NCI-H774 (cell line): ENCODE measurements at places on chromosomes 6 and 20.

GRCh38 chr6:30778001-30778635 is 33.8 kb upstream of the IER3 start:
- DNase-seq: no peak

GRCh38 chr20:59004493-59004762 is 2.6 kb downstream of the CTSZ start:
- DNase-seq: no peak

DNA sequence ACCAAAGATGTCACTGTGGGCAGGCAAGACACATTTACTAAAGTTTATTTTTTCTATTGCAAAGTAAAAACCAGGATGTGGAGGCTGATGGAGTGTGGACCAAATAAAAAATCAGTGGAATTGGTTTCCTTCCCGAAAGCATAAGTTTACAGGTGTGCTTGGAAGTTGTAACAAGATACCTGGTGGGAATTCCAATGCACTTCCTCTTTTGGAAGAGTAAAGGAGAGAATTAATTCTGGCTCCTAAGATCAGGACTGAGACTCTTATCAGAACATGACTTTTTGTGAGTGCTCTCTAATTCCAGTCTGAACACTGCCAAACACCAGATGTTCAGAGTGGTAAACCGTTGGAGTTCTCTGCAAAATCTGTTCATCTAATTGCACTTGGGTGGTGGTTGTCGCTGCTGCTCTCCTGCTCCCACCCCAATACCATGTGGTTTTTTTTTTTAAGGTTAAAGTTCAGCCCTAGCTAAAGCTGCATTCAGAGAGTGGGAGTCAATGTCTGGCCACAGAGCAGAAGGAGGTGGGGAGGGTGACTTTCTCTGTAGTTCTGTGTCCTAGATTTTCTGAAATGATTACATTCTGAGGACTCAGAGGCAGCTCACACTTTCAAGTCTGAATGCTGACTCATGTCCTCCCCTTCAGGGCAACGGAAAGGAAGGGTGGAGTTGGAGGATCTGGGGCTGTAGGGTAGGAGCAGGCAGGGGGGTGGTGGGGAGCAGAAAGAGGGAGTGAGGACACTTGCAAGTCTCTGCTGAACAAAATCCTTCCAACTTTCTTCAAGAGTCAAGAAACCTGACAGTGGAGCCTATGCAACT is 275.8 kb upstream of the PRDM1 start:
- DNase-seq: no peak

DNA sequence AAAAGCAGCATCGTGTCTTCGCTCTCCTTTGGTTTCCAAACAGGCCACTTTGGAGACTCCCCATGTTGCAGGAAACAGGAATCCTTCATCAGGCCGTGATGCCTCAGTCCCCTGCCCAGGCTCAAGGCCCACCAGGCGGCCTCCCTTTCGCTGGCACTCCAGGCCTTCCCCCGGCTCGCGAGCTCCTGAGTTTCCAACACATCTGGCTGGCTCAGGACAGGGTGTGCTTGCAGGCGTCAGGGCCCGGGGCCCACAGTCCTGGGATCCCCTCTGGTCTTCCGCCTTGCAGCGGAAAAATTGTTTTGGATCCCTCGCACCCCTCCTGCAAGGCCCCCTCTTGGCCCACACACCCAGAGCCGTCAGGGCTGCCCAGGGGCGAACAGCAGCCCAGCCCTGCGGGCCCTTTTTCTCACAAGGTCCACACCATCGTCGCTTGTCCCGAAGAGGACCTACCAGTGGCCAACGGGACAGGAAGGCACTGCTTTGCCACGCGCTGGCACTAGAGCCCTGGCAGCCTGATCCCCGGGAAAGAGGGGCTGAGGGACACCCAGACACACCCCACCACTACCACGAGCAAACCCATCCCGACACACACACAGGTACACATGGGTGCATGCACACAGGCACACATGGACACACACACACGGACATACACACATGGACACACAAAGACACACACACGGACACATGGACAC is 1930.9 kb upstream of the DEFB115 start:
- no peak for DNase-seq

DNA sequence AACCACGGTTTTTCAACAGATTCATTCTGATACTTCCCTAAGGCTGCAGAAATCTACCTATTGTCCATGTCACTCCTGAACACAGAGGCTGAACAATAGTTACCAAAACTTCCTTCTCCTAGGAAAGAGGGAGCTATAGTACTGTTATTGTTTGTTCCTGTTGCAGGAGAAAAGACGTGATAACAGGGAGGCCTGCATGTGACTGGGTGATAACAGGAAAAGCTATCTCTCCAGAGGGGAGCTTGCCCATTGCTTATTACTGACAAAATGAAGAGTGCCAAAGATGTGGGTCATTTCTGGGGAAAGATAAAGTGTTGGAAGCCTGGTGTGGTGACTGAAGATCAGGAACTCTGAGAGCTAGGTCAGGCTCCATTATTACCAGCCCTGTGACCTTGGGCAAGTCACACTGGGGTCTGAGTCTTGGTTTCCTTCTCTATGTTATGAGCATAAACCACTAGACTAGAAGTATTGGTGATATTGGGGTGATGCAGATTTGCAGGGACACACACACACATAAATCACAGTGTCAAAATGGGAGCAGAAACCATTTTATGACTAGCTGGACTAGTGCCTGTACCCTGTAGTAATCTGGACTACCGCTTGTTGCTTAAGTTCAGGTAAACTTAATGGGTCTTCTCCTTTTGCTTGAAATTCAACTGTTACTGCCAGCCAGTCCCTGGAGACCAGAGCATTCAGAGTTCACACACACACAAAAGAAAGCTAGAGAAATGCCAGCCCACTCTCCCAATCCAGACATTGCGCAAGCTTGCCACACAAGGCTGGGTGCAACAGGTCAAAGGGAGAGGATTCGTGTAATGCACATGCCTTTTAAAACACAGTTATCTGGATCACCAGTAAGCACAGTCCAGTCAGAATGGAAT is 136.0 kb upstream of the CNR1 start:
- DNase-seq: no peak

- no peak for DNase-seq
Measured at GRCh38 chr20:38260378-38261053, at the start of gene KIAA1755. KIAA1755 (minus strand) TSS chr20:38260735; CDS start chr20:38260500, 235 bp downstream.

DNA sequence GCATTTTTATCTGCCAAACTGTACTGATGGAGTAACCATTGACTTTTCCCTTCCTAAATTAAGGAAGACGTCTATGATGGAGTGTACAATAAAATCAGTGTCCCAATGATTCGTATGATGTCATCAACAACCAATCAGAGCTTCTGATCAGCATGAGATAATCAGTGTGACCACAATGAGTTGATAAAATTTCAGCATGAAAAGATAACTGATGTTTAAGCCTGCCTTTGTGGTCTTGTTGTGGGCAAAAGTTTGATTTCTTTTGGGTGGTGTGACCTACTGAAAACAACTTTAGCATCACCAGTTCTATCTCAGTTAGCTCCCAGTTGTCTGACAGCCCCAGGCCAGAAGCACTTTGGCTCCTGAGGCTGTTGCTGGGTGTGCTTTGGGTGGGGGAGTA is 3.3 kb downstream of the PCIF1 start:
- DNase-seq: no peak

DNA sequence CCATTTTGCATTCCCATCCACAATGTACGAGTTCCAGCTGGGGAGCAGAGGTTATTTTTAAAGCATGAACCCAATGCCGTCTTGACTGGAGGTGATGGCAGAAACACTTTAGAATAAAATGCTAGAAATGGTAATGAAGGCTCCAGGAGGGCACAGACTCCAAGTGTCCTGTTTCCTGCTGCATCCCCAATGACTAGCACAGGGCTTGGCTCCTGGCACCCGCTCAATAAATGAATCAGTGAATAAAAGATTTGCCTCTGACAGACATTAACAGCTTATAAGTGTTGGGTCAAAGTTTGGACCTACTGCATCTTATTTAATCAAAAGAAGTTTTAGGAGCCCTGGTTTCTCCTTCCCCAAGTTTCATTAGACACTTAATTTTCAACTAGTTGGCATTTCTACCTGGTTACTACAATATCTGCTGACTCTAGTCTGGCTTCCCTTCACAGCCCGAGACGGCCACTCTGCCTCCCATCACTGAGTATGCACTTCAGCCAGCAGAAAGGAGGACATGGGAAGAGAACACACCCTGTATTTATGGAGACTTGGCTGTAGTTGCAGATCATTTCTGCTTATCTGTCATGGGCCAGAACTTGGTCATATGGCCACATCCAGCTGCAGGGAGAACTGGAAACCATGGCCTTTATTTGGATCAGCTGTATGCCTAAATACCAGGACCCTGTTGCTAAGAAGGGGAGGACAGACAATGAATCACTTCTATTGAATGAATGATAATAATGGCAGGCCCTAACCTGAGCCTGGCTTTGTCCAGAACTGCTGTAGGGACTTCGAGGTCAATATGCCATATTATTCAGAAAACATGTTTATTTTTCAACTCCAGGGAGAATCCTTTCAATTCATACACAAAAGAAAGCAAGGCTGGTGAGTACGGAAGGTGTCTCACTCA is 63.1 kb downstream of the TTI1 start:
- no peak for DNase-seq

DNA sequence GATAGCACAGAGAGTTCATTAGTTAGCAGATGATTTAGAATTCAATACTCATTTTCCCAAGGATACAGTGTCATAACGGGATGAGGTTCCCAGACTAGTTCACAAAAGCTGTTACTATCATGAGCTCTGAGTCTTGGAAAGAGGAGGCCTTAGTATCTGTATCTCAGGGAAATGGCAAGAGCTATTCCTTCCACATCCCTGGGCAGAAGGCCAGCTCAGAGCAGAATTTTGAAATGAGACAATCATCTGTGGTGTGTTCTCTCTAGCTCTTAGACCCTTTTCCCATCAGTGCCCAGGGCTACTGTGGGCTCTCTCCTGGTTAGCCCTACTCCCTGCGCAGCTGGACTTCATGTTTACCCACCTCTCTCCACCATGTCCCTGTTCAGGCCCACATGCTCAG is 64.5 kb downstream of the JAG1 start:
- DNase-seq: no peak

DNA sequence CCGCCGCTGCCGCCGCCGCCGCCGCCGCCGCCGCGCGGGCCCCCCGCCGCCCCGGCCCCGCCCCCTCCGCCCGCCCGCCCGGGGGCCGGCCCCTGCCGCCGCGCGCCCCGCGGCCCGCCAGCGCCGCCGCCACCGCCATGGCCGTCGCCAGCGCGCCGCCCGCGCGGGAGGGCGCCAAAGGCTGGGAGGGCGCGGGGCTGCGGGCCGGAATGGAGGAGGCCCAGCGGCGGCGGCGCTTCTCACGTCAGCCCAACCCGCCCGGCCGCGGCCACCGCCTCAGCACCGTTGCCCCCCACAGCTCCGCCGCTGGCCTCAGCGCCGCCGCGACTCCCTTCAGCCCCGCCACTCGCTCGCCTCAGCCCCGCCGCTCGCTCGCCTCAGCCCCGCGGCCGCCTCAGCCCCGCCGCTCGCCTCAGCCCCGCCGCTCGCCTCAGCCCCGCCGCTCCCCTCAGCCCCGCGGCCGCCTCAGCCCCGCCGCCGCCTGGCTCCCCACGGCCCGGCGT is 258 bp downstream of the PHF10 start:
- peak; percentile 77 for DNase-seq

GRCh38 chr6:3592371-3592941 is 135.6 kb upstream of the SLC22A23 start:
- DNase-seq: no peak

DNA sequence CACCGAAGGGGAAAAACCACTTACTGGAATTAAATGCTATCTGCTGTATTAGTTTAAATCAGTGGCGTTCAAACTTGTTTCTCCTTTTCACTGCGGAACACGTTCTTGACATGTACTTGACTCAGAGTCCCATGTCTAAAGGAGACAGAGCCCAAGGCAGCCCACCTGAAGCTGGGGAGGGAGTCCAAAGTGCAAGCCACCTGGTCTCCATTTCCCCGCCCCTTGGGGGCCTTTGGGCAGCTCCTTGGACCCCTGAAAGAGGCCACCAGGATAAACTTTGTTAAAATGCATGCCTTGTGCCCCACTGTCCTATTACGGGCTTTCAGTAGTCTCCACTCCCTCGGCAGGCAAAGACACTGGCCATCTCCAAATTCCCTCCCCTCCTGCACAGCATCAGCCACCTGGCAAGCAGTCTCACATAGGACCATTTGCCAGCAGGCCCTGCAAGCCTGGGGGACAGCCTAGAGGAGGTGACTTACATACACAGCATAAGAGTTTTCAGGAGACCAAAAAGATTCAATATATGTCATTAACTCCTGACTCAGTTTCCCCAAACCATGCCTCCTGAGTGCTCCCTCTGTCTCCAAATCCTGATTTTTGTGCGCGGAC is 6.7 kb downstream of the PCK1 start:
- DNase-seq: no peak

DNA sequence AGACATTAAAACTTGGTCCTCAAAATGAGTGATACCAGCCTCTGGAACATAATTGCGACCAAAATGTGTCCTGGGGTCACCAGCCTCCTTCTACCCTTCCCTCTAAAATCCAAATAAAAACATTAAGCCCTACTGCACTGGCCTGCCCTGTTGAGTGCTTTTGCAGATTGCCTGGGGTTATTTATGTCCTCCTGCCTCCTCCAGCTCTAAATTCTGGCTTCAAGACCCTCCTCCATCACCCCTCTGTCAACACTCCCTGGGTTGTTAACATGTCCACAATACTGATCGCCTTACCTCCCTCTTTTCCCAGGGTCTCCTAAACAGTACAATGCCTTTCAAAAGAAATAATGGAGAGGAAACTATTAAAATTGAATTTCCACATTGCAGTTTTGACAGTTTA is 327.5 kb downstream of the NRN1 start:
- no peak for DNase-seq

GRCh38 chr6:14865531-14866100 is 380.3 kb upstream of the JARID2 start:
- no peak for DNase-seq

DNA sequence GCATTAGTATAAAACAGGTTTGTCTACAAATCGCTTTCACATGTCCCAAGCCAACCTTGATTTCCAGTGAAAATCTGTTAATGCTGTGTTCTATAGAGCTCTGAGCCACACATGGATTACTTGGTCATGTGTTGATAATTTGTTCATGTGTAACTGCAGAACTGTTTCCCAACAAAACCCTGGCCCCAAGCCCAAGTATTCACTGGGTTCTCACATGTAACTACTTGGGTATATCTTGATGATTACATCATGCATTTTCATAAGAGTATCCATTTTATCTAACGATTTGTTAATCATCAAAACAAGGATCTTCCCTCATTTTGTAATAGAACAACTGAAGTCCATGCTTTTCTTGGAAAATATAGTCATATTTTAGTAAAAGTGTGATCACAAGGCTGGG is 657.6 kb downstream of the PRKN start:
- no peak for DNase-seq

- DNase-seq: peak; percentile 46
Measured at GRCh38 chr6:136921936-136922684, at the start of gene SLC35D3. SLC35D3 (plus strand) TSS chr6:136922301; CDS start chr6:136922429, 128 bp downstream.

GRCh38 chr20:23546435-23547144 is 21.7 kb downstream of the CST9L start:
- no peak for DNase-seq

GRCh38 chr6:131348572-131348971 is 213.3 kb downstream of the AKAP7 start:
- no peak for DNase-seq

- DNase-seq: peak; percentile 28
Measured at GRCh38 chr6:90088009-90088408, 193.7 kb downstream of the GJA10 start.

- DNase-seq: no peak
Measured at GRCh38 chr6:116933485-116933884, 56.4 kb downstream of the RFX6 start.

- DNase-seq: no peak
Measured at GRCh38 chr6:31152781-31153180, 4.8 kb downstream of the CCHCR1 start.

GRCh38 chr6:149451376-149452036 is 33.3 kb downstream of the ZC3H12D start:
- no peak for DNase-seq
